ENCODE measurements at places on chromosomes 1 and 21.
A peak's percentile ranks its signal among the peaks of the same experiment; 100 is the strongest.

GRCh38 chr1:66731170-66731865 is 20.9 kb upstream of the DYNLT5 start:
- no peak overlapping the region for H3K27ac ChIP-seq
- DNase-seq = no peak
- H3K27me3 ChIP-seq = no peaks in the 10 kb centered on the region
- no peak overlapping the region for H3K4me3 ChIP-seq
- no peaks in the 10 kb centered on the region for H3K36me3 ChIP-seq

GRCh38 chr1:207807326-207807689 is 55.5 kb downstream of the CD46 start:
- DNase-seq = no peak
- no peaks in the 10 kb centered on the region for H3K4me1 ChIP-seq
- no peaks in the 10 kb centered on the region for H3K27me3 ChIP-seq
- peaks cover 30% of the 10 kb centered on the region for H3K36me3 ChIP-seq
- H3K4me3 ChIP-seq = no peak overlapping the region
- peak overlapping the region; percentile 34 for H3K27ac ChIP-seq

DNA sequence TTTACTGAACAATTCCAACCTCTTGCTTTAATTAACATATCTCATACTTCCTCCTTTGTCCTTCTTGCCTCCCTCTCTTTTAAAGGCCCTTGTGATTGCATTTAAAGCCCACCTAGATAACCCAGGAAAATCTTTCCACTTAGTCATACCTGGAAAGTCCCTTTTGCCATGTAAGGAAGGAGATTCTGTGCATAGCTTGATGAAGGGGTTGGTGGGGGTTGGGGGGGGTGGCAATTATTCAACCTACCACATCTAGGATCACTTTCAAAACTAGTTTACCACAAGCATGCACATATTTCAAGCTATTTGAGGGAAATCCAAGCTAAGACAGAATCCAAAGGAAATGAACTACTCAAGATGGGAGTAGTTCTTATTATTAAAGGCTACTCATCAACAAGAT is 249.1 kb upstream of the PTBP2 start:
- no peak overlapping the region for H3K27ac ChIP-seq
- H3K4me1 ChIP-seq = no peaks in the 10 kb centered on the region
- H3K27me3 ChIP-seq = no peaks in the 10 kb centered on the region
- no peak overlapping the region for H3K4me3 ChIP-seq

- H3K36me3 ChIP-seq = no peaks in the 10 kb centered on the region
- no peak overlapping the region for H3K27ac ChIP-seq
- DNase-seq = no peak
These were observed 22.9 kb downstream of the SUSD4 start for GRCh38 chr1:223341121-223341520.

GRCh38 chr1:225595974-225596551 is 56.9 kb downstream of the ENAH start:
- DNase-seq = no peak
- H3K27me3 ChIP-seq = no peaks in the 10 kb centered on the region
- no peak overlapping the region for H3K4me3 ChIP-seq
- H3K27ac ChIP-seq = no peak overlapping the region

DNA sequence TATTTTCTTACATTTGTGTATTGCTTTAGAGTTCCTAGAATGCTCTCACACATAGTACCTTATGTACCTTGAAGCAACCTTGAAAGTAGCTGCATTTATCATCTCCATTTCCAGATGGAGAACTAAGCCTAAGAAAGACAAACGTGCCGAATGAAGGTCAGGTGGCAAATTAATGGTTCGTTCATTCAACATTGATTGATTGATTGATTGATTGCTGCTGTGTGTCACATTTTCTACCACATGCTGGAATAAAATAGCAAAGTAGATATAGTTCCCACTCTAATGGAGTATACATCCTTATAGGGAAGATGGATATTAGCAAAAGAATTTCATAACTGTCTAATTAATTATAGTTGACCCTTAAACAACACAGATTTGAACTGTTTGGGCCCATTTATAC is 172.2 kb downstream of the SDCCAG8 start:
- H3K36me3 ChIP-seq = no peaks in the 10 kb centered on the region
- no peaks in the 10 kb centered on the region for H3K27me3 ChIP-seq
- no peaks in the 10 kb centered on the region for H3K4me1 ChIP-seq
- H3K27ac ChIP-seq = no peak overlapping the region
- no peak for DNase-seq

Data from aorta (tissue), 5 donors.